Stimulated activated CD4-positive, alpha-beta T cell treated with anti-CD3 and anti-CD28 coated beads, Interleukin-12 subunit alpha, Interleukin-12 subunit beta, amount 100 ng/mL, for 24 hours (primary cell): ENCODE measurements at places on chromosomes 7 and 10.

GRCh38 chr10:33938001-33938400, 603.5 kb upstream of the NRP1 start:
- no peak for DNase-seq

GRCh38 chr7:92292981-92293380, 47.2 kb downstream of the ANKIB1 start:
- DNase-seq, result no peak

DNA sequence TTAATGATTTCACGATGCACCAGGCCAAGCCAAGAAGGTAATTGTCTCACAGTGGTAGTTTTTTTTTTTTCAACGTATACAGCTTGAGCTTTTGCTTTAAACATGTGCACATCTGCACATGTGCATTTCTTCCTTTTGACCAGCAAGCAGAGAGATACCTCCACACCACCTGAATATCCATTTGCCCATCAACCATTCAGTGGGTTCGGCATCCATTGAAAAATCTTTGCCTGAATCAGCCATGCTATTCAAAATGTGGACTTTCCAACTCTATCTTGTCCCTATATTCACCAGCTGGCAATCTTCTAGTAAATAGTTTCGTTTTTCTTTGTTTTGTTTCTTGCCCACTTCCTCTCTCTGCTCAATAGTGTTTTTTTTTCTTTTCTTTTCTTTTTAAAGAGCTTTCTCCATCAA, 7.7 kb upstream of the TRA2A start:
- DNase-seq, result no peak

DNA sequence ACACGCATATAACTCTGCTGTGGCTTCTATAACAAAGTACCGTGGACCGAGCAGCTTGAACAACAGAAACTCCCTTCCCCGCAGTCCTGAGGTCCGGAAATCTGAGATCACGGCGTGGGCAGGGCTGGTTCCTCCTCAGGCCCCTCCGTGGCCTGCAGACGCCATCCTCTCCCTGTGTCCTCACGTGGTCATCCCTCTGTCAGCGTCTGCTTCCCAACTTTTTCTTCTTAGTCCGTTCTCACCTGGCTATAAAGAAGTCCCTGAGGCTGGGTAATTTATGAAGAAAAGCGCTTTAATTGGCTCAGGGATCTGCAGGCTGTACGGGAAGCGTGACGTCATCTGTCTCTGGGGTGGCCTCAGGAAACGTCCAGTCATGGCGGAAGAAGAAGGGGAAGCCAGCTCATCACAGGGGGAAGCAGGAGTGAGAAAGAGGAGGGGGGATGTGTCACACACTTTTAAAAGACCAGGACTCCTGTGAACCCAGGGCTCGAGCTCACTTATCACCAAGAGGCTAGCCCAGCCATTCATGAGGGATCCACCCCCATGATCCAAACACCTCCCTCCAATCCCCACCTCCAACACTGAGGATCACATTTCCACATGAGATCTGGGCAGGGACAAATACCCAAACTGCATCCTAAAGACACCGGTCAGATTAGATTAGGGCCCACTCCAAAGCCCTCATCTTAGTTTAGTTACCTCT, 91.2 kb upstream of the INSIG1 start:
- peak; percentile 59 for DNase-seq

- DNase-seq, result no peak
Observed at GRCh38 chr7:30201161-30201666, 66.4 kb downstream of the MTURN start.

- no peak for DNase-seq
Observed at GRCh38 chr7:86884152-86884551, 175.3 kb downstream of the ELAPOR2 start.
